H9 (cell line): ENCODE measurements at places on chromosomes 2 and 18. TPM values are rescaled to one million over a fixed set of nuclear protein-coding genes. Genes with fewer than 3 reads are reported as not detected.
A peak's percentile ranks its signal among the peaks of the same experiment; 100 is the strongest.

- H3K4me3 ChIP-seq: no peak overlapping the region
- no peaks in the 10 kb centered on the region for H3K4me1 ChIP-seq
- no peak overlapping the region for H3K27ac ChIP-seq
- peak; percentile 13 for DNase-seq
- H3K36me3 ChIP-seq: no peaks in the 10 kb centered on the region
These were observed 31.2 kb upstream of the HPCAL1 start for GRCh38 chr2:10271509-10271908.

The BUB1 gene
- total RNA-seq: 129 and 144 TPM in 2 replicates

The FAM117B gene
- total RNA-seq: 24.0 and 24.5 TPM in 2 replicates

- H3K4me1 ChIP-seq: no peaks in the 10 kb centered on the region
- no peak for DNase-seq
- H3K4me3 ChIP-seq: no peak overlapping the region
These were observed 98.5 kb upstream of the GPC1 start for GRCh38 chr2:240336820-240337427.

GRCh38 chr2:172172513-172173173 lies 69.9 kb upstream of the DLX2 start:
- no peak overlapping the region for H3K27ac ChIP-seq
- no peaks in the 10 kb centered on the region for H3K27me3 ChIP-seq
- H3K4me1 ChIP-seq: no peaks in the 10 kb centered on the region
- DNase-seq: peak; percentile 85
- no peaks in the 10 kb centered on the region for H3K36me3 ChIP-seq

The GPR155 gene
- 0.35 TPM in 2 replicates for total RNA-seq

The PLGLB1 gene
- total RNA-seq: 0.97 and 1.2 TPM in 2 replicates

- peak; percentile 29 for DNase-seq
- no peak overlapping the region for H3K27ac ChIP-seq
- no peak overlapping the region for H3K4me3 ChIP-seq
These were observed 392.5 kb downstream of the FIGN start for GRCh38 chr2:163343316-163343715.

- no peak for DNase-seq
- H3K27me3 ChIP-seq: no peaks in the 10 kb centered on the region; the same call in 1 of the 2 replicates
- no peak overlapping the region for H3K27ac ChIP-seq
- H3K4me1 ChIP-seq: no peaks in the 10 kb centered on the region; the same call in 1 of the 2 replicates
- no peaks in the 10 kb centered on the region; the same call in 2 of the 3 replicates for H3K36me3 ChIP-seq
These were observed 225.2 kb downstream of the SLC4A3 start for GRCh38 chr2:219852626-219853025.
